ENCODE measurements at places on chromosomes 16 and 17.

DNA sequence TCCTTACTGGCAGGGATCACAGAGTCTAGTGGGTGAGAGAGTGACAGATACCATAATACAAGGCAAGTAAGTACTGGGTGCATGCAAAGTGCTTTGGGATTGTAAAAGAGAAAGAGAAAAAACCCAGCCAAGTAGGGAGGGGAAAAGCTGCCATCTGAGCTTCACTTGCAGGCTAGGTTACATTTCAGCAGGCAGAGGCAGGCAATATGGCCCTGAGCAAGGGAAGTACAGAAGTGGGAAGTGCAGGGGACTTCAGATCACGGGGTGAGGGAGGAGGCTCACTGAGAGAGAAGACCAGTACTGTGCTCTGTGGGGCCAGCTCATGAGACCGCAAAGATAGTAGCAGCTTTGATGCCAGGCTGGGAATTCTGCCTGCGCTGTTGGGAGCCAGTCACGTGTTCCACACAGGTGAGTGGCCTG is 230.6 kb downstream of the MSI2 start:
- no peak for DNase-seq

DNA sequence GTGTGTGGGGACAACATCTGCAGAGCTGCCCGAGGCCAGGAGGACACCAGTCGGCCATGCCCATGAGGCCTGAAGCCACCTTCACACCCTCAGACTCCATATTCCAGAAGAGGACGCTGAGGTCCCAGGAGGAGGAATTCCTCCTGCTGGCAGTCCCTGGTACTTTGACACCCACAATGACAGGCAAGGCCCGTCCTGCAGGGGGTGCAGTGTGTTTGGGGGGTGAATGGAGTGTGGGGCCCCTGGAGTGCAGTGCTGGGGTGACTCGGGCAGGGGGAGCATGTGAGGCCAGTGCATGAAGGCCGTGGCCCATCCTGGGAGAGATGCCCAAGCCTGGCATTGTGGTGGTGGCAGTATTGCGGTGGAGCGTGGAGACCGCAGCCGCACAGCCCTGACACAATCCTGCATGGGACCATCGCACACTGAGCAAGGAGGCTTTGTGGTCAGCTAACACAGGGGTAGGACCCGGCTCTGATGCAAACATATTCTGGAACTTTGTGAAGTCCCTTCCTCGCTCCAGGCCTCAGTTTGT is 52.2 kb downstream of the ZDHHC7 start:
- DNase-seq = no peak

- DNase-seq = no peak
These were observed 11.5 kb downstream of the HAS3 start for GRCh38 chr16:69116906-69117305.

- DNase-seq = peak; percentile 57
These were observed 5.5 kb upstream of the RHBDF2 start for GRCh38 chr17:76506408-76507345.

- DNase-seq = no peak
These were observed 56.2 kb downstream of the RPH3AL start for GRCh38 chr17:296379-296778.

- peak; percentile 54 for DNase-seq
These were observed 55.0 kb downstream of the VAT1L start for GRCh38 chr16:77843405-77843804.

DNA sequence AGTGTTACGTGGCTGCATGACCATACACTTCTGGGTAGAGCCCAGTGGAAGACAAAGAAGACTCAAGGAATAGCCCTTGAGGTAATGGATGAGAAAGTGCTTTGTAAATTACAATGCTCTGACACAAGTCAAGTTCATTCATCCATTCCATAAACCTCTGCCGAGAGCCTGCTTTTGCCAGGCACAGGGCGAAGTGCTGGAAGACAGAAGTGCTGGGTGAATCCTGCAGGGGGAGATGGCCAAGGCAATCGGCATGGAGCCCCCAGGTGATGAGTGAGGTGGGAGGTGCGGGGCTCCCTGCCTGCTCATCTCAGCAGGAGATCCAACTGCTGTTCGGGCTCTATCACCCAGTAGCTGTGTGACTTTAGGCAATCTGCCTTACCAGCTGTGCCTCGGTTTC is 2.8 kb upstream of the SOCS3 start:
- no peak for DNase-seq

GRCh38 chr17:8803531-8804420 is 4.6 kb upstream of the MFSD6L start:
- no peak for DNase-seq

- no peak for DNase-seq
These were observed 2.7 kb upstream of the HES7 start for GRCh38 chr17:8126491-8127066.

GRCh38 chr17:59149051-59149450 is 5.9 kb downstream of the SKA2 start:
- peak; percentile 73 for DNase-seq

DNA sequence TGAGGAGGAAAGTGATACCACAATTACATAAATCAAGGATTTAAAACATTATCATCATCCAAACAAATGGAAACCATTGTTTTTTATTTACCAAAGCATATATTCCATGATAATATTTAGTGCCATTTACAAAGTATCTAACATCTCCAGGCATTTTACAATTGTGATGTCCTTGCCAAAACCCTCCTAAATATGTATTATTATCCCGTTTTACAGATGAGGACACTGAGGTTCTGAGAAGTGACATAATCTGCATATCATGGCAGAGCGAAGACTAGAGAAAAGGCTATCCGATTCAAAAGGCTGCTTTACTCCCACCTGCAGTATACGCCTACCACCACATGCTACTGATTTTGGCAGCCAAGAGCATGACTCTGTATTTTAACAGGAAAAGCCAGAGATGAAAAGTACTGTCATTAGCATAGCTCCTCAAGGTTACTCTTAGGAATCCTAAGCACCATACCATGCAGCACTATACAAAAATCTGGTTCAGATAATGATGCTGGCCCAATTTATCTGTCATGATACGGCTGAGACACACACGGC is 301.4 kb downstream of the CA10 start:
- no peak for DNase-seq

- DNase-seq = no peak
These were observed 31.0 kb downstream of the HASPIN start for GRCh38 chr17:3754458-3755334.
